ENCODE measurements at places on chromosomes 11 and 22.

GRCh38 chr22:19886605-19887255 is 32.1 kb upstream of the GNB1L start:
- no peak for DNase-seq

- no peak for DNase-seq
Observed at GRCh38 chr11:7292922-7293321, 41.2 kb downstream of the SYT9 start.

DNA sequence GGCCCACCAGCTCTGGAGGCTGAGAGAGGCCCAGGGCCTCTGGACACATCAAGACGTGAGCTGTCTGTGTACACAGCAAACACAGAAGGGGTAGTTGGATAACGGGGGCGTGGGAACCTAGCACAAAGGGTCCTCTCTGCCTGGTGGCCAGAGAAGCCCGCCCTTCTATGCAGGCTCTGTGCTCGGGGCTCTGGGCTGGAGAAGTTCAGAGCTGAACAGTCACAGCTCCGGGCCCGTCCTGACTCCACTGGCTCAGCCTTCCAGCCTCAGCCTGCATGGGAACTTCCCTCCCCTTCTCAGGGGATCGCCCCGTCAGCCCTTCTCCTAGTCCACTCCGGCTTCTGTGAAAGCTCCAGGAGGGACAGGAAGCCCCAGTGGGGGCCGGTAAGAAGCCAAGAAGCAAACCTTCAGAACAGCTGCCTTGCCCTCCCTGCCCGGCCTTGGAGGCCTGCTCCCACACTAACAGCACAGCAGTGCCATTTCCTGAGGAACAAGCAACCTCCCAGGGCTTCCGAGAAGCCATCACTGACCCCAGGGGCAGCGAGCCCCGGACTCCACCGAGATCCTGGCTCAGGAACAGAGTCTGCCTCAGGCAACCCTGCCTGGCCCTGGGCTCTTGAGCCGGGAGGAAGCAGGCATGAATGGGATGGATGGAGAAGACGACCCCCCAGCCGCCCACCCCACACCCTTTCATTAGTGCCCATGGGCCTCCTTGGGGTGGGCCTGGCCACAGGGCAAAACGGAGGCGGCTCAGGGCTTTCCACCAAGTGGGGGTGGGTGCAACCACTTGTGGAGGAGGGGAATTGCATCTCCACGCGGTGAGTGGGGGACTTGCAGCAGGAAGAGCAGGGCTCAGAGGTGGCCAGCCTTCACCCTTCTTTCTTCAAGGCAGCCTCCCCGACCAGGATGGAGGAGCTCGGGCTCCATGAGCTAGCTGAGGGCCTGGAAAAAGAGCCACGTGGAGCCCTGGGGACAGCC is 119.8 kb downstream of the ST3GAL4 start:
- DNase-seq: no peak

GRCh38 chr22:50267591-50268390 is 2.4 kb downstream of the MAPK11 start:
- DNase-seq: no peak

- DNase-seq: no peak
Observed at GRCh38 chr22:39452740-39453040, 4.1 kb upstream of the MGAT3 start.

- no peak for DNase-seq
Observed at GRCh38 chr11:95134491-95134890, 44.8 kb downstream of the ENDOD1 start.

DNA sequence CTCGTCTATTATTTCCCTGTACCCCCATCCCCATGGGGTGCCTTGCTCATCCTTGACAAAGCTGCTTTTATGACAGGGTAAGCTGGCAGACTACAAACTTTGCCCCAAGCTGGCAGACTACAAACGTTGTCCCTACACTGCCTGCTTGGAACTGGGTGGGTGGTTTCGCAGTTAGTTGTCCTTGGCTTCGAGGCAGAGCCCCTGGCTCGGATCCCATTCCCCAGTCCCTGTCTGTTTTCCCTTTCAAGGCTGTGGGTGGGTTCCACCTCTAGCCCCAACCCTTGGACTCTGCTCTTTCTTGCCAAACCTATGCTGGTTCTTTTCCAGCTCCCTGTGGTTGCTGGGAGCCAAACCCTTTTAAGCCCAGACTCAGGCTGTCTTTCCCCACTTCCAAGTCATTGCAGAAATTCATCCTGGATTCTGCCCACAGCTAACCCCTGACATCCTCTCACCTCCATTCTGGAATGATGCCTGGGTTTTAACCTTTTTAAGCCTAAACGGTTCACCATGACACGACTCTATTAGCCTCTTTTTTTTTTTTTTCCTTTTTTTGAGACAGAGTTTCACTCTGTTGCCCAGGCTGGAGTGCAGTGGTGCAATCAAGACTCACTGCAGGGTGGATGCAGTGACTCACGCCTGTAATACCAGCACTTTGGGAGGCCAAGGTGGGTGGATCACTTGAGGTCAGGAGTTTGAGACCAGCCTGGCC is 9.2 kb upstream of the RBM14 start:
- DNase-seq: no peak

GRCh38 chr11:47510209-47510608 is 42.7 kb downstream of the CELF1 start:
- DNase-seq: no peak
